ENCODE measurements at places on chromosomes 3 and 15.

- no peak for DNase-seq
Observed at GRCh38 chr3:151976211-151977050, 103.0 kb downstream of the SUCNR1 start.

DNA sequence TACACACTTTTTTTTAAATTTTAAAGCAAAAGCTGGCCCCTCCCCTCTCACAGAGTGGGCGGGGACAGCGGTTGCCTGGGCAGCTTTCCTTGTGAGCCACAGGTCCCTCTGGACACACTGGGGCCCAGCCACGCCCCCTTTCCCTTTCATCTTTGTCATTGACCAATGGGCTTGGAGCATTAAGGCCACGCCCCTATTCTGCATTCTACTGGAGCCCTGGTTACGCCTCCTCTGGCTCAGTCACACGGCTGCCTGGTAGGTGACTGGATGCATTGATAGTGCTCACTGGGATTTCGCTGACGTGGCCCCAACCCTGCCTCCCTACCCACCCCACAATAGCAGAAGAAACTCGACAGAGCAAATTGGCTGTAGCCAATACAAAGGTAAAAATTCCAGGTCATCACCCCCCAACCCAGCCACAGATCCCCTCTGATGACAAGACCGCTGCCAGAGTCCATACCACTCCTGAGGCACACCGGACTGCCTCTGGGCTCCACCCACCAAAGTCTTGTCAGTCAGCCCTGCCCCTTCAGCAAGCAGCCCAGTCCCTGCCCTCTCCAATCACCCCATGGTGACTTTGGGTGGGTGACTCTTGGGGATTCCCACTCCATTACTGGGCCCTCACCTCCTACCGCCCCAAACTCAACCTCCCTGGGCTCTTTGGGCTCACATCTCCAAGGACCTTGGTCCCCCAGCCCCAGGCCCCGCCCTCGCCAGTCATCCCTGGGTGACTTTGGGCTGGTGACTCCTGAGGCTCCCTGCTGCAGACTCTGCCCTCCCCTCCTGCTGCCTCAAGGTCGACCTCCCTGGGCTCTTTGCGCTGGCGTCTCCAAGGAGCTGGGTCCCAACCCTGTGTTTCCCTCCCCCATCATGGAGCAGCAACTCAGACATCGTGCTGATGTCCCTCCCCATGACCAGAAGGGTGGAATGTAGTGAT is 112.2 kb upstream of the FAN1 start:
- DNase-seq: no peak

DNA sequence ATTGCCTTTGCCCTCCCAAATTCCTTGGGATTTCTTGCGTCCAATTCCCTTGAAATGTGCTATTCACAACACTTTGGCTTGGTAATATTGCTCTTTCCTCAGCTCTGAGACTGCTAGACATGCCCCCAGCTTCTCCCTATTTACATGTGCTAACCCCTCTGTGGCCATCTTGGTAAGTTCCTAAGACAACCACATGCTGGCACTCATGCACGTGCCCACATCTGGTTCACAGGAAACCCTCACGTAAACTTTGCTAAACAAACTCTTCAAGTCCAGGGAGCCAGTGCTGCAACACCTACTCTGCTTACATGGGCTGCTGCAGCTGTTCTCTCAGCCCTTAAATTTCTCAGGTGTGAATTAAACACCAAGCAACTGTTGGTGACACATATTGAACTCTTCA is 121.8 kb downstream of the ADAMTSL3 start:
- no peak for DNase-seq

DNA sequence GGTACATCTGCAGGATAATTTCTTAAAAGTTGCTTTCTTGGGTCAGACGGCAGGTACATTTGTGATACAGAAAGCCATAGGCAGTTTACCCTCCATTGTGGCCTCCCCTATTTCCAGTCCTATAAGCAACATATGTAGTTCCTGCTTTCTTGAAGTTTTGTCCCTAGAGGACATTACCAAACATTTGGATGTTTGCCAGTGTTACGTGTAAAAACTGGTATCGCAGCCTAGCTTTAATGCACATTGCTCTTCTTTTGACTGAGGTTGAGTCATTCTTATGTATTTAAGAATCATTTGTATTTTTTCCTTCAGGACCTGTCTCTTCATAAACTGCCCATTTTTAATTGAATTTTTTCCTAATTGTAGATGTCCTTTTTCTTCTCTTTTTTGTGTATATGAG is 114.3 kb downstream of the DIPK2A start:
- DNase-seq: no peak

All from stimulated activated CD4-positive, alpha-beta T cell treated with anti-CD3 and anti-CD28 coated beads, Interleukin-1b, Interleukin-23, amount 100 ng/mL, for 1 hour (primary cell).